ENCODE measurements at places on chromosomes 16 and 17. TPM values are rescaled to one million over a fixed set of nuclear protein-coding genes. Genes with fewer than 3 reads are reported as not detected.
A peak's percentile ranks its signal among the peaks of the same experiment; 100 is the strongest.

DNA sequence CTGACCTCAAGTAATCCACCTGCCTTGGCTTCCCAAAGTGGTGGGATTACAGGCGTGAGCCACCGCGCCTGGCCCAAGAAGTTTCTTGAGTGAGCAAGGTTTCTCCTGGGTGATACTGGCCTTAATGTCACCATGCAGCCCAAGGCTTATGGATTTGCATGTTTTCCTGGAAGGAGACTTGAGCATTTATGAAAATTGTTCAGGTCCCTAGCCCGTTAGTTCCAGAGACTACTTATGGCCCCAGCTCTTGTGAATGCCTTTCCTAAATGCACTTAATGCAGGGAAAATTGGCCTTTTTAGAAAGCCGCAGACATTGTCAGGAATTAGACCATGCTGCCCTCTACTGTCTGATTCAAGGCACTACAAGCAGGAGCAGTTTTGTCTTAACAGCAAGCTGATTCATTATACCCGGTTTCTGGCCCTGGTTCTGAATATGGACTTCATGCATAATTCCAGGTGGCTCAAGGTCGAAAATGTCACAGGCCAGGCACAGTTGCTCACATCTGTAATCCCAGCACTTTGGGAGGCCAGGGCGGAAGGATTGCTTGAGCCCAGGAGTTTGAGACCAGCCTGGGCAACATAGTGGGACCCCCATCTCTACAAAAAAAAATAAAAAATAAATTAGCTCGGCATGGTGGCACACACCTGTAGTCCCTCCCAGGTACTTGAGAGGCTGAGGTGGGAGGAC lies 91.3 kb downstream of the SNX29 start:
- peak; percentile 84 for DNase-seq

DNA sequence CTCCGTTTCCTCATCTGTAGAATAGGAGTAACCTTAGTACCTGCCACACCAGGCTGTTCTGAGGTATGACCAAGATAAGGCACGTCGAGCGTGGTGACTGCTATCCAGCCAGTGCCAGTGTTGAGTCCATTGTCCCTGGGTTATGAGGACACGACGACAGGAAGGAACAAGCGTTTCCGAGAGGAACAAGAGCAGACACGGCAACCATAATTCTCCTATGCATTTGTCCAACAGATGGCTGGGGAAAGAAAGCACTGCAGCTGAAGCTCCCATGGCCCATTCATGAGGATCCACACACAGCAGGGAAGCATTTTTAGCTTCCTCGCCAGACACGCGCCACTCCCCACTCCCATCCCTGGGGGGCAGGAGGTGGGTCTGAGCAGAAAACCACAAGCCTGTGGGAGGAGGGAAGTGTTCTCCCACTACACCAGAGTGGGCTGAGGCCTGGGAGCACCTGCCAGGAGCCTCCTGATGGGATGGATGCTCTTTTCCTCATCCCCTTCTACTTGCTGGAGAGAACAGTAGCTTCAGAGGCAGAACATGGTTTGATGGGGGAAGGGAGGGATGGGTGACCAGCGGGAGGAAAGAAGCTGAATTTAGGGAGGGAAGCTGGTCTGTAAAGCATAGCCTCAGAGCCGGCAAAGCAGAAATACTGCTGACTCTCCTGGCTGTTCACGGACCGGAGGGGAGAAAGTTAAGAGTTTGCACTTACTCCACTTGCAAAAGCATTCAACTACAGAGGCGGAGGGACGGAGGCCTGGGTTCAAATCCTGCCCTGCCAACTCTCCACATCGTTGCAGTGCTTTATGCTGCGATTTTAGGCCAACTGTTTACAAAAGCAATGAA lies 2.7 kb downstream of the COTL1 start:
- DNase-seq = no peak

DNA sequence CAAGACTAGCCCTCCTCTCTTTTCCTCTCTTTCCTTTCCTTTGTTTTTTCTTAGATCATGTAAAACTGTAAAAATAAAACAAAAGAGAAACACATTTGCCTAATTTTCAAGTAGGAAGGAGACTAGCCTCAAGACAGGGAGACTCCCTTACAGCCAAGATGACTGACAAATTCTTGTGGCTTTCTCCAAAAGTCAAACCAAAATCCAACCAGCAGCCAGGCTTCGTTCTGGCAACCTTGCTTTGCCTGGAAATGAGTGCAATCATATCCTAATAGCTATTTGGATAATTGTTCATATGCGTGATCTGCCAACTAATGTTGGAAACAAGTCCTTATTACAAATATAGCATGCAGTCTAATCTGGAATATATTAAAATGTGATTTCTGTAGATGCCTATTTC lies 868.9 kb upstream of the SOX9 start:
- DNase-seq = no peak

DNA sequence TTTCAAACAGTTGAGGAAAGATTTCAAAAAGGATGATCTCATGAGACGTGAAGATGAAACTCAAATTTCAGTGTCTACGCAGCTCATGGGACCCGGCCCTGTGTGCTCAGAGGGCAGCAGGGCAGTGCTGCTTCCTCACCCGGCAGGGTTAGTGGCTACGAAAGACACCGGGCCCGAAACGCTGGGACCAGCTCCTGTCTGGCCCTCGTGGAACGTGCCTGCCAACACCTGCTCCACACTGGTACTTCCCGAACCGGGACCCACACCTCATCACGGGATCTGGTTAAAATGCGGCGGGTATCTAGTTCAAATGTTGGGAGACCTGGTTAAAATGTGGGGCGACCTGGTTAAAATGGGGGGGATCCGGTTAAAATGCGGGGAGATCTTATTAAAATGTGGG lies 18.7 kb downstream of the DNASE1 start:
- no peak for DNase-seq

DNA sequence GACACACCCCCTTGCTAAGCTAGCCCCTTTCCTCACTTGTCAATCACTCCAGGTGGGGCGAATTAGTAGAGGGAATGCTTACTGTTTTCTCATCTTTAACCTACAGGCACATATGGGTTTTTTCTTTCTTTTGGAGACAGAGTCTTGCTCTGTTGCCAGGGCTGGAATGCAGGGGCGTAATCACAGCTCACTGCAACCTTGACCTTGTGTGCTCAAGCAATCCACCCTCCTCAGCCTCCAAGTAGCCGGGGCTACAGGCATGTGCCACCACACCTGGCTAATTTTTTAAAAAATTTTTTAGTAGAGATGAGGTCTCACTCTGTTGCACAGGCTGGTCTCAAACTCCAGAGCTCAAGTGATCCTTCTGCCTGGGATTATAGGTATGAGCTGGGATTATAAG lies 38.7 kb upstream of the RHBDL3 start:
- DNase-seq = no peak

DNA sequence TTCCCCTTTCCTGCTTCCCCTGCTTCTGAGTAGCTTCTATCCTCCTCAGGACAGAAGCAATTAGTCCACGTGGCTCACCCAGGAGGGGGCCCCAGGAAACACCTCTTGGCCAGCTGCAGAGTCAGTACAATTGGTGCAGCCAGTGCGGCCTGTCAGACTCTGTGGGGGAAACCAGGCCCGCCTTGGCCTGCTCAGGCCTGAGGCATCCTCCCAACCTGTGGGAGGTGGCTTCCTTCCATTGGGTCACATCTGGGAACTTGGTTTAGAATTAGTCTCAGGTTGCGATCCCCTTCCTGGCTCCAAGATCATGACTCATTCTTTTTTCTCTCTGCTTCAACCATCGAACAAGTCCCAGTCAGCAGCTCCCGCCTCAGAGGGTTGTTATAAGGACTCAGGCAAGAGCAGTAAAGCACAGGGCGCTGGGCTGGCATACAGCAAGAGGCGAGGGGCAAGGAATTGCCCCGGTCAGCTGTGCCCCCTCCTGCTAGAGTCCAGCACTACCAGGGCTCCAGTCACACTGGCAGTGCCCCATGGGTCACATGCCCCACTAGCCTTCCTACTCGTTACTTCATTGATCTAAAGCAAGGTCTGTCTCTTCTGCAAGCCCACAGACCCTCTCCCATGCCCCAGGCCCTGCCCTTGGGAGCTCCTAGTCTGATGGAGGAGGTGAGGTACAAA lies 8.1 kb upstream of the EPX start:
- DNase-seq = no peak

Gene SCRN2
- 53.8 TPM for total RNA-seq

DNA sequence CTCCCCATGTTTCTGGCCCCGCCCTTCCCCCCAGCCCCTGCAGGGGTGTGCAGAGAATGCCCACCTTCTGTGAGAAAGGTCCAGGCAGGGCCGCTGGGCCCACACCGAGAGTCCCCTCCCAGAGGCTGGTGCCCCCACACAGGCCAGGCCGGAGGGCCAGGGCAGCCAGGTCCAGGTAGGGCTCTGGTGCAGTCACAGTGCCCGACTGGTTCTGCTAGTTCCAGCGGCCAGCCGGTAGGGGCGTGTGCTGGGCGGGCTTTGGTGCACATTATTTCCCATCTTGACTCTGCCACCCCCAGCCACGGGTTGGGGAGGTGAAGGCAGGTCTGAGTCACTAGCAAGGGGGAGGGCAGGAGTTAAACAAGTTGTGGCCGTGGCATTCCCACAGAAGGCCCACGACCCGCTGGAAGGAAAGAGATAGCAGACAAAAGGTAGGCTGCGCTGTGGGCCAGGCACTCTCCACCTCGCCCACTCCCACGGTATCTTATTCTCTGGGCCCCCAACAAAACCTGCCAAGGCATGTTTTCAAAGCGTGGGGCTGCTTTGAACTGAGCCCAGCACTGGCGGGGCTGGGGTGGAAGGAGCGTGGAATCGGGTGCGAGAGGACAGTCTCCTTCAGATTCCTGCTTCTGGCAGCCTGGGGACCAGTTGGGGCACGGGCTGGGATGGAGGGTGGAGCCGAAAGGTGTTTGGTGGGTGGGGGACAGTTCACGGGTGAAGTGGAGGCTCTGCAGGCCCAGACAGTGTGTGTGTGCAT lies 1.9 kb downstream of the EPN3 start:
- no peak for DNase-seq

Gene TBC1D3E
- total RNA-seq = 6.1 TPM

Gene NPIPA3
- total RNA-seq = 6.1 TPM

DNA sequence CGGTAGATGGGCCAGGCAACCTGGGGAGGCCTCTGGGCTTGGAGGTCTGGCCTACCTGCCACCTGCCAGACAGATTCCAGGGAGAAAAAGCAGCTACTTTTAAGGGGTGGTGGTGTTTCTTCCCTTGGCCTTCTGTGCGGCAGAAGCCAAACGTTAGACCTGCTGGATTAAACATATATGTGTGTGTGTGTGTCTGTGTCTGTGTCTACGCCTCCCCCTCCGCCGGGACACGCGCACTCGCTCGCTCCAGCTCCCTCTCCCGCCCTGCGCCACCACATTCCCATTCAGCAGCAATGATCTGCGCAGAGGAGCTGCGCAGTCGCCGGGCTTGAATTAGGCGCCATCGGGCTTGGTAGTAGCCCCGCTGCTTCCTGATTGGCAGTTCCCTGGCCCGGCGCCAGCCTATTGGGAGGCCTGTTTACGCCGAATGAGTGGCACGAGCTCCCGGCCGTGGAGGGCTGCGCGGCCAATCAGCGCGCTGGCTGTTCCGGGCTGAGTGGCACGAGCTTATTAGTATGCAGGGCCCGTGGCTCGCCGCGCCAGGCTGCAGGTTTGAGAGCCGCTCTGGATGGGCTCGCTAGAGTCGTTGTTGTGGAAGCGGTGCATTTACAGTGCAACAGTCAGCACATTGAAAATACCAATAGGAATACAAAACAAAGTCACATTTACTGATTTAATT lies at the start of gene BAHCC1:
BAHCC1 (plus strand) TSS at position 537 of the 679 bp plus-strand sequence. CDS start 4,283 bp downstream, outside the sequence.
- DNase-seq = peak; percentile 85

Gene FOXF1
- not detected for total RNA-seq

All from B cell (primary cell).